ENCODE measurements at places on chromosomes 7 and 10.

- DNase-seq = no peak
These were observed 109.8 kb downstream of the SH3PXD2A start for GRCh38 chr10:103745341-103746247.

DNA sequence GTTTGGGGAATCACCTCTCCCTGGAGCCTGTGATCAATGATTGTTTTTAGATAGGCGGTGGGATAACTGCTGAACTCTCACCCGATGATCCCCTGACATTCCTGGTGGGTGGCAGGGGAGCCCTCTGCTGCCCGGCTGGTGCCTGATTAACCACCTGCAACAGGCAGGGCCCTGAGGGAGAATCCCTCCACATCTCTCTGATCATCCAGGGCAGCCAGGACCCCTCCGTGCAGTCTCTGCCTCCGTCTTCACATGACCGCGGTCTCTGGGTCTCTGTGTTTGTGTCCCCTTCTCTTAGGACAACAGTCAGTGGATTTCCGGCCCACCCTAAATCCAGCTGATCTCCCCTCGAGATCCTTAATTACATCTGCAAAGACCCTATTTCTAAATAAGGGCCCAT is 17.4 kb downstream of the CALML5 start:
- DNase-seq = no peak

GRCh38 chr10:114957673-114958072 is 19.7 kb downstream of the TRUB1 start:
- no peak for DNase-seq

DNA sequence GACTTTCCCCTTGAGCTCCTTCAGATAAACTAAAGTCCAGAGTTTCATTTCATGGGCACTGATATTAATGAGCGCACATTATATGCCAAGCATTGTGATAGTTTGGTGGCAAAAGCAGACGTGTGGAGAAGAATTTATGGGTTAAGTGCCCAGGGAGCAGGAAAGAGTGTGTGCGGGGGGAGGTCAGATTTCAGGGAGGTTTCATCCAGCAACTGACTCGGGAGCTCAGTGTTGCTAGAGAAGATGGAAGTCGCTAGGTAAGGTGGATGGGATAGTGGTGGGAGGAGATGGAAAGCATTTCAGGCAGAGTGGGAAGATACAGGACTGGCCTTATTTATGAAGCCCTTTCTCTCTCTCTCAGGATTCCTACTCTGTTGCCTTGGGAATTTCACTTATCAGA is 223.0 kb downstream of the SNX10 start:
- no peak for DNase-seq

DNA sequence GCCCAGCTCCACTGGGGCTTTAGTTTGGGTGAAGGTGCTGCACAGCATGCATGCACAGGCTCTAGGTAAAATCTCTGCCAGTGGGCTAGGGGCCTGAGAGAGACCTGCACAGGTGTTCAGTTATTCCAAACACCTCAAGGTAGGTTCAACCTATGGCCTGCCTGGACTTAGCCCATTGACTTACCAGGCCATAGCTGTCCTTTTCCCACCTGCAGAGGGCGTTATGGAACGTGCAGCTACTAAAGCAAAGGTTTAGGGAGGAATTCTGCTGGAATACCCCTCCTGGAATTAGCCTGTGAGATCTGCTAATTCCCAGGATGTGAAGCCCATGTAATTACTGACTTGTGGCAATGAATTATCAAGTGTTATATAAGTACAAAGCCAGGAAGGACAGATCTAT is 3.6 kb downstream of the VWC2 start:
- no peak for DNase-seq

DNA sequence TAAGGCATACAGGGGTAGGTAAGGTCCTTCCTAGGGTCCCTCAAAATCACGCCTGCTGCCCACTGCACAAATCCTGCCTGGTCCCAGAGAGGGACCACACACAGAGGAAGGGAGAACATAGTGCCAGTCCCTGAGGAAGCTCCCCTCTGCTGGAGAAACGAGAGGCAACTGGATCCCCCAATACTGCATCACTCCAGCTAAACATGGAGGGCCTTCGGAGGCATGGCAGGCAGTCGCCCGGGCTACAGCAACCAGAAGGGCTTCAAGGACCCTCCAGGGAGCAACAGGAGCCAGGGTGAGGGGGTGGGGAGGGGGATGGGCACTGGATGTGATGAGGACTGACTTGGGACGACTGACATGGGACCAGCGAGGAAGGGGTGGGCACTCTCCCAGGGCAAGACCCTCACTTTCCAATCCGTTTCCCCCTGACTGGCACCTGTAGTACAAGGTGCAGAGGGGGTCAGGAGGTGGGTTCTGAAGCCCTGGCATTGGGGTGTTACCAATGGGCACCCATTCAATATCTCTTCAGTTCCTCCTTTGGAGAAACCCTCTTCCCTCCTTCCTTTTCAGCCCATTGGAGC is 21.7 kb downstream of the DDIT4 start:
- no peak for DNase-seq

DNA sequence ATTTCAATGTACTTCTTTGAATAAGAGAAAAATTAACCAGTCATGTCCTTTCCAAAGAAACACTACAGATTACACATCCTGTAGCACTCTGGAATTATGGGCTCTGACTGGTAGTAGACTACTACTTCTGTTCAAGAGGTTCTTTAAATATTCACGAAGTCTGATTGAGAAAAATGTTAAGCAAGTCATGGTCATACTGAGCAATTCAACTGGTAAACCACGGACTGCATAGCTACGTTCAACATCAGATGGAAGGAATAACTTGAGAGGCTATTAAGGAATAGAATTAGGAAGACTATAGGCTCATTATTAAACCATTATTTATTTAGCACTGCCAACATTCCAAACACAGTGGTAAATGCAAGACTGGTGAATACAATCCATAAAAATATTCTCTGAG is 160.8 kb downstream of the IMMP2L start:
- DNase-seq = no peak

DNA sequence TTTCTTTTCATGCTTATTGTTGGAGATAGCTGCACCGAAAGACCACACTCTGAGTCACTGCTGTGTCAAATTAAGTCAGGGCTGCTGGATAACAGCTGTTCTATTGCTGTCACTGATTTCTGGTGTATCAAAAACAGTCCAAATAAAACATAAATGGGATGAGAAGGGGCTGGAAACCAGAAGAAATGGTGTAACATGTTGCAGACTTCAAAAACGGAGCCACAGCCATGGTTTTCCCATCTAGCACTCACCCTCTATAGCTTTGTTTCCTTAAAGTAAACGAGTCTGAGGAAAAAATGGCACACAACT is 103.3 kb upstream of the DIP2C start:
- no peak for DNase-seq

GRCh38 chr10:4034907-4035598 is 250.0 kb upstream of the KLF6 start:
- no peak for DNase-seq

- no peak for DNase-seq
These were observed 836 bp downstream of the ENO4 start for GRCh38 chr10:116850058-116850611.

DNA sequence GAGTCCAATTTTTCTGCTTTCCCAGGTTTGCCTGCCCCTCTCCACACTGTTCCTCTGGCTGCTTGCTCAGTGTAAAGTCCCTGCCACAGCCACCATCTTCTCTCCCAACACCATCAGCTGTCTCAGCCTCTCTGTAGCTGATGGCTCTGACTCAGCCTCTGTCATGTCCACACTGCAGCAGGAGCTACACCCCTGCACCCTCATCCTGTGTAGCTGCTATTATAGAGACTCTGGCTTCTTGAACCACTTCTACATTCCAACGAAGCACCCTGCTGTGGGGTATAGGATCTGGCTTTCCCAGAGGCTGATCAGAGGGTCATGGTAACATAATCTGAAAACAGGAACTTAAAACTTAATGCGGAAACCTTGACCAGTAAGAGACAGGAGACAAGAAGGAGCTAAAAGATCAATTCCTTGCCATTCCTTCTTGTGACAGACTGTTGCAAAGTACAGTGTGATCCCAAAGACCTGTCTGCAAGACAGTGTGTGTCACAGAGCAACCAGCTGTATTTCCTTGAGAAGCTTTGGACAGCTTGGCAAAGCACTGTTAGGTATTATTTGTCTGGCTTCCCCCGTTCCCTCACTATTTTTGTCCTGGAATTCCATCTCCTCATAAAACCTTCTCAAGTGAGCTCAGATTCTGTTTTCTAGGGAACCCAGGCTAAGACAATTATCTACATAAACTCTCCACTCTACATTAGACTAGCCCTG is 42.3 kb downstream of the NRCAM start:
- DNase-seq = no peak

- DNase-seq = no peak
These were observed 202.3 kb upstream of the KLF6 start for GRCh38 chr10:3987143-3987974.

DNA sequence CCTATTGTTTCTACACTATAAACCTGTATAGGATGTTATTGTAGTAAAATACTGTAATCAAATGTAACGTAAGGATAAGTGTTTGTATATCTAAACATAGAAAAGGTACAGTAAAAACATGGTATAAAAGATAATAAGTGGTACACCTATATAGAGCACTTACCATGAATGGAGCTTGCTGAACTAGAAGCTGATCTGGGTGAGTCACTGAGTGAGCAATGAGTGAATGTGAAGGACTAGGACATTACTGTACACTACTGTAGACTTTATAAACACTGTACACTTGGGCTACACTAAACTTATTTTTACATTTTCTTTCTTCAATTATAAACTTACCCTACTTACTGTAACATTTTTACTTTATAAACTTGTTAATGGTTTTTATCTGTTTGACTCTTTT is 732.9 kb upstream of the LRRN3 start:
- no peak for DNase-seq

- DNase-seq = no peak
These were observed 78.3 kb downstream of the GALNT17 start for GRCh38 chr7:71210220-71210619.

DNA sequence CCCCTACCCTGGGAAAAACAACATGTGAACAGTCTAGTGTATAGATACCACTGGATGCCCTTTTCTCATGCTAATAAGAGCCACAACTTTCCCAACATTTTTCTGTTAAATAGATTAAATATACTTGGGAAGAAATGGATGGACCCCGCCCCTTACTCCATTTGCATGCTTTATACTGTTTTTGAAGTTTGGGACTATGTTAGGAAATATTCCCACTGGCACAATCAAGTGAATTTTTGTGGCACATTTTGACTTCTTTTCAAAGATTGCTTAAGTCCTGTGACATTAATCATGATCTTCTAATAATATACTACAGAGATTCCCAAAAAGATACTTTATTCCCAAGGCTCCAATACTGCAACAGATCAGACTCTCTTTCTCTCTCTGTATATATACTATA is 216.6 kb downstream of the TWIST1 start:
- DNase-seq = no peak

- DNase-seq = no peak
These were observed 23.7 kb downstream of the SND1 start for GRCh38 chr7:127675721-127676120.

DNA sequence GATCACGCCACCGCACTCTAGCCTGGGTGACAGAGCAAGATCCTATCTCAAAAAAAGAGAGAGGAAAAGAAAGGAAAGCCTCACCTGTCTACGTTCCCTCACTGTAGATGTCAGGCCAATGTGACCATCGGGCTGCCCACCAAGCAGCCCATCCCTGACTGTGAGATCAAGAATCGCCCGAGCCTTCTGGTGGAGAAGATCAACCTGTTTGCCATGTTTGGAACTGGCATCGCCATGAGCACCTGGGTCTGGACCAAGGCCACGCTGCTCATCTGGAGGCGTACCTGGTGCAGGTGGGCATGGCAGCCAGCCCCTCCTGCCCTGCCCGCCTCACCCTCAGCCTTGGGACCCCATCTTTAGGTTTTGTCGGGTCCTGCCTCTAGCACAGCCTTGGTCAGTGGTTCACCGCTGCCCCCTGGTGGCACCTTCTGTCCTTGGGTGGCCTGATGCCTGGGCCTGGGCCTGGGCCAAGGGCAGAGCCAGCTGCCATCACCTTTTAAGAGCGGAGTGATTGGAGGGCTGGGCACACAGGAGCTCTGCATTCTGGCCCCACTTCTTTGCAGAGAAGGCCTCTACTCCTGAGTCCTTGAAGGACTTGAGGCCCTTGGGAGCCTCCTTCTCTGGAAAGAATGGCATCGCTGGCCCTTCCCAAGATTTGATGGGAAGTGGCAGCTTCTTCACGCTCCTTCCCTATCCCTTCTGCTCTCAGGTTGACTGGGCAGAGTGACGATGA is 14.4 kb upstream of the AHCYL2 start:
- peak; percentile 45 for DNase-seq

DNA sequence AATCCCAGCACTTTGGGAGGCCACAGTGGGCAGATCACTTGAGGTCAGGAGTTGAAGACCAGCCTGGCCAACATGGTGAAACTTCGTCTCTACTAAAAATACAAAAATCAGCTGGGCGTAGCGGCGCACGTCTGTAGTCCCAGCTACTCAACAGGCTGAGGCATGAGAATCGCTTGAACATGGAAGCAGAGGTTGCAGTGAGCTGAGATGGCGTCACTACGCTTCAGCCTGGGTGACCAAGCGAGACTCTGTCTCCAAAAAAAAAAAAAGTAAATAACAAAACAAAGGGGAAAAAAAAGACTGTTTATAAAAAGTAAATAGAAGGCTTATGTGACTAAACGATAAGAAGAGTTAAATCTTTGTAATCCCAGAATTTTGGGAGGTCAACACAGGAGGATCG is 15.0 kb upstream of the DNMBP start:
- no peak for DNase-seq

- DNase-seq = no peak
These were observed 563 bp downstream of the STAM start for GRCh38 chr10:17644485-17644943.

- DNase-seq = no peak
These were observed 55.9 kb upstream of the ADRB1 start for GRCh38 chr10:113987805-113988204.

DNA sequence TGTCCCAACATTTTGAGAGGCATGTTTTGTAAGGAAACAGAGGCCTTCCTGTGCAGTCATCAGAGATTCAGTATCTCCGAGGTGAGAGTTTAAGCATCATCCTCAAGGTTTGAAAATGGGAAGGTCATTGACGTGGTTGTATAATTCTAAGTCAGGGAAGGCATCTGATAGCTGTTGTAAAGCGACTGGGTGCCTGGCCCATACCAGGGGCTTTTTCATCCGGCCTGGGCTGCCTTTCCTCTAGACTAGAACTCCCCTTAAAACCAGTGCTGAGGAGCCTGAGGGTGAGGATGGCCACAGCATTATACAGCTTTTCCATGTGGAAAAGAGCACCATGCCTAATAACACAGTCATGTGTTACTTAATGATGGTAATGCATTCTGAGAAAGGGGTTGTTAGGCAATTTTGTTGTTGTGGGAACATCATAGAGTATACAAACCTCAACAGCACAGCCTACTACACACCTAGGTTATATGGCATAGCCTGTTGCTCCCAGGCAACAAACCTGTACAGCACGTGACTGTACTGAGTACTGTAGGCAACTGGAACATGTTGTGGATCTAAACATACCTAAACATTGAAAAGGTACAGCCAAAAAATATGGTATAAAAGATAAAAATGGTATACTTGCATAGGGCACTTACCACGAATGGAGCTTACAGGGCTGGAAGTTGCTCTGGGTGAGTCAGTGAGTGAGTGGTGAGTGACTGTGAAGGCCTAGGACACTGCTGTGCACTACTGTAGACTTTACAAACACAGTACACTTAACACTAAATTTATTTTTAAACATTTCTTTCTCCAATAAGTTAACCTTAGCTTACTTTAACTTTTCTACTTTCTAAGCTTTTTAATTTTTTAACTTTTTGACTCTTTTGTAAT is 13.5 kb upstream of the CACUL1 start:
- DNase-seq = no peak

- no peak for DNase-seq
These were observed 818.6 kb downstream of the GRID1 start for GRCh38 chr10:85548034-85548433.

- no peak for DNase-seq
These were observed 9.5 kb downstream of the SEPHS1 start for GRCh38 chr10:13338390-13339110.

- no peak for DNase-seq
These were observed 448.5 kb upstream of the MKI67 start for GRCh38 chr10:128574581-128575210.

Measured in substantia nigra (tissue), 51 donors.